Stimulated activated CD8-positive, alpha-beta memory T cell treated with anti-CD3 and anti-CD28 coated beads, Interleukin-4, amount 100 ng/mL, for 1 hour (primary cell): ENCODE measurements at places on chromosomes 3 and 15.

DNA sequence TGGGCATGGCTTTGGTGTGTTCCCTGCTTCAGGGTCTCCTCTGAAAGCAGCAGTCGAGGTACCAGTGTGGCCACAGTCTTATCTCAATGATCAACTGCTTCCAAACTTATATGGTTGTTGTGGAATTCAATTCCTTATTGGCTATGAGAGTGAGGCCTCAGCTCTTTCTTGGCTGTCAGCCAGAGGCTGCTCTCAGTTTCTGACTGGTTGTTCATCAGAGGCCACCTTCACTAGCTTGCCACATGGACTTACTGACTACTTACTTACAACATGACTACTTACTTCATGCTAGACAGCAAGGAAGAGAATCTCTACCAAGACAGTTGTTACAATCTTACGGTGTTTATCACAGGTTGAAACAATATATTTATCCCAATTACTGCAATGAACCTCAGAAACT, 789.2 kb downstream of the DIPK2A start:
- no peak for DNase-seq

GRCh38 chr3:99543796-99544195, 94.6 kb upstream of the COL8A1 start:
- no peak for DNase-seq

GRCh38 chr3:184145111-184145524, 10.0 kb downstream of the EIF2B5 start:
- DNase-seq, result no peak

GRCh38 chr3:138367326-138367850, 19.0 kb downstream of the MRAS start:
- no peak for DNase-seq

DNA sequence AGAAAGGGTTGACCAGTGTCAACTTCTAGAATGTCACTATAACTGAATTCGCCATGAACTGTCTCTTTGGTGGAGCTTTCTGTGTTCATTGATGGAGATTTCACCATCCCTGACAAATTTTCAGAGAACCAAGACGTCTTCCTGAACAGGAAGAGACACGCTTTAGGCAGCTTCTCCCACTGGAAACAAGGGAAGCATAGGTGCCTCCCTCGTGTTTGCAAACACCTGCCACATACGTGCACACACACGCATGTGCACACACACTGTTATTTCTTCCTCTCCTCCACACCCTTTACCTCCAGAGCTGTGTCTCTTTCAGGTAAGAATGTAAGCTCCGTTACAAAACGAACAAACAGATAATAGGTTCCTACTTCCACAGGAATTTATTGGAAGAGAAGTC, 15.6 kb downstream of the ARRDC4 start:
- no peak for DNase-seq

- no peak for DNase-seq
These were observed 6.6 kb downstream of the ISLR2 start for GRCh38 chr15:74136814-74137536.

DNA sequence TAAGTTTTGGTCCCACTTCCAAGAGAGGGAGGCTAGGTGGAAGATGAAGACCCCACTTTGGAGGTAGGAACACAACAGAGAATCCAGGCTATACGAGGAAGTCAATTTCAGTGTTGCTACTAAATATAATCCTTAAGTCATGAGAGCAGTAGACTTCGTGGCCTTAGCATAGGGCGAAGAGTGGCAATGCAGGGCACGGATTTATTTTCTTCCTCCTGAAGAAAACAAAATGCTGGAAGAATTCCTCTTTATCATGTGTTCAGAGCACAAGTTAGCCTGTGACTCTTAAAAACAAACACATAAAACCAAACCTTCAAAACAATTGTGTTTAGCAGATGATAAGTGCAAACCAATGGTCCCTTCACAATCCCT, 19.4 kb downstream of the BCL2L10 start:
- DNase-seq, result no peak

- DNase-seq, result no peak
These were observed 400.8 kb upstream of the CNTN3 start for GRCh38 chr3:75015280-75015679.

GRCh38 chr3:57999417-58000115, 8.7 kb upstream of the FLNB start:
- no peak for DNase-seq

- no peak for DNase-seq
These were observed 13.7 kb downstream of the LRRK1 start for GRCh38 chr15:100932676-100933348.

- no peak for DNase-seq
These were observed 8.0 kb downstream of the SH3BP5 start for GRCh38 chr3:15324379-15324808.
